ENCODE measurements at places on chromosomes 1 and 21.

- DNase-seq, result no peak
Observed at GRCh38 chr1:70436622-70437251, 25.7 kb downstream of the CTH start.

- no peak for DNase-seq
Observed at GRCh38 chr1:195158091-195158490, 1450.1 kb downstream of the KCNT2 start.

DNA sequence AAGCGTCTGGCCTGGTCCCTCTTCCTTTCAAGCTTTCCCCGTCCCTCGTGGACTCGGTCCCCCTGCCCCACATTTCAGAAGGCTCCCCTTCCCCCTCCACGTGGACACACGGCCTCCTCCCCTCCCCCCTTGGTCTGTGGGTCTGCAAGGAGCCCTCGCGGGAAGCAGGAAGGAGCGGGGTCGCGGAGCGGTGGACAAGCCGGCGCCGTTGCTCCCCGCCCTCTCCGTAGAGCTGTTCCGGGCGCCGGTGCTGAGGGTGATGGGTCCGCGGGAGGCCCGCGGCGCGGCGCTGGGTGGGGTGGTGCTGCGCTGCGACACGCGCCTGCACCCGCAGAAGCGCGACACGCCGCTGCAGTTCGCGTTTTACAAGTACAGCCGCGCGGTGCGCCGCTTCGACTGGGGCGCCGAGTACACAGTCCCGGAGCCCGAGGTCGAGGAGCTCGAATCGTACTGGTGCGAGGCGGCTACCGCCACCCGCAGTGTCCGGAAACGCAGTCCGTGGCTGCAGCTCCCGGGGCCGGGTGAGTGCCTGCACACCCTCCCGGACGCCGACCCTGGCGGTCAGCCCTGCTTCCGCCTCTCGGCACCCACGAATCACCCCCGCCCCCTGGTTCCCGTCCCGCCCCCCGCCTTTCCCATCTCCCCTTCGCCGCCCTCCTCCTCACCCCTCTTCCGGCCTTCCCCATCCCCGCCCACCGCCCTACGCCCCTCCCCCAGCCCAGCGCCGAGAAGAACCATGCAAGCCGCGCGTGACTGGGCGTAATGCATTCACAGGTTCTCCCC is 5.3 kb downstream of the FCRLB start:
- DNase-seq, result peak; percentile 79

DNA sequence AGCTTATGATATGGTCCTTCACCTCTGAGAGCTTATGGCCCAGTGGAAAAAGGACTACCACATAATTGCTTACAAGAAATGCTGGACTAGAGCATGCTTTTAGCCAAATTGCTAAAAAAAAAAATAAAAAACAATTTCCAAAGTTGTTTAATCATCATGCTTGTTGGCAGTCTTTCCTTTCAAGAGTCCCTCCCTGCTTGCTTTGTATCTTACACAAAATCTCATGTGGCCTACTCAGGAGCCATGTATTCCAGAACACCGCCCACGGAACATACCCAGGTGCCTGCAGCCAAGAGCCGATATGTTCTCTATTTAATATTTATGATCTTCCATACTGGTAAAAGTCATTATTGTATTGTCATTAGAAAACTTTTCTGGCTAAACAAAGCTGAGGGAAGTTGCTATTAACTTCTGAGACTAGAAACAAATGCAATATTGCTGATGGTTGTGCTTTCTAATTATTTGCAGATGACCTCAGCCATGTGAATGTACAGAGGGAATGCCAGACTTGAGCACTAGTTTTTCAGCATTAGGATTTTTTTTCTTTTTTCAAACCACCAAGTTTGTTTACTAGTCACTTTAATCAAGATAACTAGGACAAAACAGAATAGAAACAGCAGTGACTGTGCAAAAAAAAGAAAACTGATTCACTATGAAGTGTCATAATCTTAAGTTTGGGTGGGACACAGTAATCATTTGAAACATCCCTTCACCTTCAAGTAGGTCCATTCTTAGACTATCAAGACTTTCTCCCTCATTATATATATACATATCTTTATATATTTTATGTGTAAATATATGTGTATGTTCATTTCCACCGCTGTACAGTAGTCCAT is 129.3 kb upstream of the GORAB start:
- no peak for DNase-seq

- no peak for DNase-seq
Observed at GRCh38 chr1:48889082-48889481, 112.4 kb upstream of the BEND5 start.

DNA sequence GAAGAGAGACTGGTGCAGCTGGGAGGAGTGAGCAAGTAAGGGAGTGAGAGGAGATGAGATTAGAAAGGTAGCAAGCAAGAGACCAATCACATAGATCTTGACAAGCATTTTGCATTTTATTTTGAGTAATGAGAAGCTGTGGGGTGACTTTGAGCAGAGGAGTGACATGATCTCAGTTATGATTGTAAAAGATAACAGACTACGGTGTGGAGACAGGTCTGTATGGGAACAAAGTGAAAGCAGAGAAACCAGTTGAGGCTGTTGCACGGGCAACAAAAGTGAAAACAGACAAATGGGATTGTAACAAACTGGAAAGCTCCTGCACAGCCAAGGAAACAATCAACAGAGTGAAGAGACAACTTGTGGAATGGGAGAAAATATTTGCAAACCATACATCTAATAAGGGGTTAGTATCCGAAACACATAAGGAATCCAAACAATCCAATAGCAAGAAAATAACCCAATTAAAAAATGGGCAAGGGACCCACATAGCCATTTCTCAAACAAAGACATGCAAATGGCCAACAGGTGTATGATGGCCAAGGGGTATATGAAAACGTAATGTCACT is 68.4 kb downstream of the SNRPE start:
- DNase-seq, result no peak

DNA sequence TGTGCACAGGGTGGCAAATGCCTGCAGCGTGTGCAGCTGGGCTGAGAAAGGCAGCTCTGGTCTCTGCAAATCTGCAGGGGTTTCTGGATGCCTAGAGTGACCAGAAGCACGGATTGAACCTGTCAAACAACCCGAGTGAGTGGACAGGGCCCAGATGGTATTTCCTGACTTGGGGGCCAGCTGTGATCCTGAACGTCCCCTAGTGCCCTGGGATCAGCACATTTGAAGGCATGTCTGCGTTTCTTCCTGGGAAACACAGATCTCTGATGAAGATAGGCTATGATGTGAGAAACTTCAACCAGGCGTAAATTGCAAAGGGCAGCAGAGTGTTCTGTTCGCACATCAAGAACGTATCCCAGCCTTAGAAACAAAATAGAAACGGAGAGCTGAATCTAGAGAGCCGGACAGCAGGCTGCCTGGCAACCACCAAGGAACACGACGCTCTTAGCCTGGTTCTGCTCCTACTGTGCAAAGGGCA is 163.1 kb downstream of the KCNJ6 start:
- DNase-seq, result no peak

DNA sequence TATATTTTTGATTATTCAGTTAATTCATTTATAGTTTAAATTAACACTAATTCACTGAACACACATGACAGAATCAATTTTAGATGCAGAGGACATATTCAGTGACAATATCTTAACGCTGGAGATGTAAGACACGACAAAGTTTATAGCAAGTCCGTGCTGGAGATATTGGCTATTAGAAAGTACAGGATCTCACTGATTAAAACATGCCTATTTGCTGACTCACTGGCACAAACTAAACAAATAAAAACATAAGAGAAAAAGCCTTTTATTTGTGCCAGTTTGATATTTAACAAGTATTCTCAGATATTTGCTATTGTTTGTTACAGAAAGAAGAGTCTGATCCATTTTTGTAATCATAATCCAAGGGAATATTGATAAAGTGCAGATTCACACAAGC is 1122.9 kb upstream of the B3GALT2 start:
- DNase-seq, result no peak

- no peak for DNase-seq
Observed at GRCh38 chr1:161953256-161953920, 70.3 kb downstream of the OLFML2B start.

GRCh38 chr1:28521502-28522164 is 15.8 kb downstream of the RCC1 start:
- no peak for DNase-seq

DNA sequence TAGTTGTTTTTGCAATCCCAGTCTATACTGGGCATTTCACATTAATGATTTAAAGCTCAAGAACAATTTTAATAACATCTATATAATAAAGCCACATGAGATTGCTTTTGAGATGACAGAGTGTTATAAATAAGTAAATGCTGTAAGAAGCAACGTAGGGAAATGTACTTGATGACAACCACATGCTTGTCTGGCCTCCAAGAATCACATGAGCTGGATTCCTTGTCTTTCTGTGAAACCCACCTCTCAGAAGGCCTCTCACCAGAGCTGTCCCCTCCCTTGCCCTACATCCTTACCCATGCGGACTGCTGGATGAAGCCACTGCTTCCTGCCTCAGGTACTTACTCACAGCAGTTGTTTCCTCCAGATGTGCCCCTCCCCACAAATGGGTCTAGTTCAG is 145.1 kb upstream of the CTTNBP2NL start:
- no peak for DNase-seq

DNA sequence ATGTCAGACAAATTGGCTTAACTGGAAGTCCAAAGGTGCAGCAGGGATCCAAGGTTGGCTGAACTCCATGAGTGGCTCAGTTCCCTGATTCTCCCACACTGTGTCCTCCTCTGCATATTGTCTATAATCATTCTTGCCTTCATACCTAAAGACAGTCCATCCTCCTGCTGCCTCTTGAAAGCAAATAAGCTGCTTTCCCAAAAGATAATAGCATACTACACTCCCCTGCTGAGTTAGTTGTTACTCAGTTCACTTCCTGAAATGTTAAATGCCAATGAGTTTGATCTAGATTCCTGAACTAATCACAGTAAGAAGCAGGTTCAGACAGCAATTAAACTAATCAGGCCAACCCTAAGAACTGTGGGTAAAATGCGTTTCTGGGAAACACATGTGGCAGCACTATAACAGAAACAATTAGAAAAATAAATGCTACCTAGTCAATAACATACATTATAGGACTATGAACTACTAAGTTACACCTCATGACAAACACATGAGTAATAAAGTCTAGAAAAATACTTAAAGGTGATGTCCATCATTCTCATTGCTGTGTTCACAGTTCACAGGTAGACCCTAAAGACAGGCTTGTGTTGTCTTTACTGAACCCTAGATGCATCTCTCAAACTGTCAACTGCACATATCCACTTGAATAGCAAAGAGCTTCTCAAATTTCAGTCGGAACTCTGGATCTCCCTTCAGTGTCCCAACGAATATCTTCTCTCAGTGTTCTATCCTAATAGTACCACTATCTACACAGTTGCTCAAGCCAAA is 50.8 kb upstream of the BOLA1 start:
- no peak for DNase-seq

- no peak for DNase-seq
Observed at GRCh38 chr1:196355206-196355786, 252.9 kb downstream of the KCNT2 start.

- DNase-seq, result no peak
Observed at GRCh38 chr1:160131803-160132565, 16.4 kb downstream of the ATP1A2 start.

DNA sequence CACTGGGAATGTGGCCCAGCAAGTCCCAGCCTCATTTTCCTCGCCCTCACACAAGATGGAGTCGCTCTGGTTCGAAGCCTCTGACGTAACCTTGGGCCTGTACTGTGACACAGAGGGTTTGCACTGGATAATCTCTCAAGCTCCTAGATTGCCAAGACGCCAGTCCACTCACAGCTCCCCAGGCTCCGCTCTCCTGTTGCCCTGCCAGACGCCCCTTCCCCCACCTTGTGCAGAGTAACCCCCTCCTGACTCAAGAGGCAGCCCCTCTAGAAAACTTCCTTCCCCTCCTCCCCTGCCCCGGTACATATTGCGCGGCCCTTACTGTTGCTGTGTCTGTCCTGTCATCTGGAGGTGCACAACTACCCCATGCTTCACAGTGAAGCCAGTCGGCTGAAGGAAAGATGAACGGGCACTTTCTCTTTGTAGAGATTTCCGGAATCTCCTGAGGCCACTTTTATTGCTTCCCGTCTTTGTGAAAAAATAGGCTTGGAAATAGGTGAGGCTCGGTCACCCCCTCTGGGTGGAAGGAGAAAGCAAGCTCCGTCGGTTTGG is 981 bp upstream of the KIAA1614 start:
- no peak for DNase-seq

DNA sequence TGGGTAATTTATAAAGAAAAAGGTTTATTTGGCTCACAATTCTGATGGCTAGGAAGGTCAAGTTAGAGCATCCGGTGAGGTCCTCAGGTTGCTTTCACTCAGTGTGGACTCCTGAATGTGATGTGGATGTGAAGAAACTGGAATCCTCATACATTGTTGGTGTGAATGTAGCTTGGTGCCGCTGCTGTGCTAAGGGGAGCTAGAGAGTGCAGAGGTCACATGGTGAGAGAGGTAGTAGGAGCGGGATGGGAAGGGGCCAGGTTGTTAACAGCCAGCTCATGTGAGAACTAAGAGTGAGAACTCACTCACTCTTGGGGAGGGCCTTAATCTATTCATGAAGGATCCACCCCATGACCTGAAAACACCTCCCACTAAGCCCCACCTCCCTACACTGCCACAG is 21.8 kb downstream of the ITSN1 start:
- no peak for DNase-seq

DNA sequence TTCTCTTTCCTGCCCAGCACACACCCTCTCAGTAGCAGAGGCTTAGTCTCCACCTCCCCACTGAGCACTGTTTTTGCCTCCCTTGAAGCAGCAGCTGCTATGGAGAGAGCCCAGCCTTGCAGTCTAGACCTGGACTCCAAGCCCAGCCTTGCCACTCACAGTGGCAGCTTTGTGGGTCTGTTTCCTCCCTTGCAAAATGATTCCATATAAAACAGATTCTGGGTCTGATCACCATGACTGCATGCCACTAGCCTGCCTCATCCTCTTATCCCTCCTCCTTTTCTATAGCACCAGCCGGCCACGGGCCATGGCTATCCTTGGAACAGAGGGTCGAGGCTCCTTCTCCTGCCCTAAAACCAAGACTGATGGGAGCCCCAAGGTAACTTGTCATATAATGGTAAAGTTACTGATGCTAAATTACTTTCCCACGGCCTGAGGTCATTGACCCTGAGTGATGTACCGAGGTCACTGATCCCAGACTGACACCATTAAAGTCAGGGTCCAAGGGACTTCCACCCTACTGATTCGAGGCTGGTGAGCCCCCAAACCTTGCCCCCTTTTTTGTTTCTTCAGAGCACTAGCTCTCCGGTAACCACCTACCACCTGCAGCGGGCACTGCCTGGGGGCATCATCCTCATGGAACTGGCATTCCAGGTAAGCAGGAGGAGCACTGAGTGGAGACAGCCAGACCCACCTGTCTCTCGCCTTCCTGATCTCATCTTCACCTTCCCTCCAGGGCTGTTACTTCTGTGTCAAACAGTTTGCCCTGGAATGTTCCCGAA is 7.9 kb downstream of the HYI start:
- DNase-seq, result peak; percentile 2

DNA sequence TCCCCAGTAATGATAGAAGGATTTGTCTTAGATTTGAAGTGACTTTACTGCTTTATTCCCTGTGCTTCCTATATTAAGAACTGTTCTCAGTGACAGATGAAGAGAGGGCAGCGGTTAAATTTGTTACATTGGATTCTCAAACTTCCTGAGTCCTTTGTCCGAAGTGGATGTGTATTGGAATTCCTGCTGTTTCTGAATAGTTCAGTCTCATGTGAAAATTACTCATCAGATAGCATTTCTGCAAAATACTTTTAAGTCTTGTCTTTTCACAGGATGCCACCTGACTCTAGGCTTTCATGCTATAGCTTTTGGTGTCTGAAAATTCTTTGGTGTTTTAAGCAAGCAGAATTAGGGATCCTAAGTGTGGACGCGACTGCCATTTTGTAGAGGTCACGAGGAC is 83.6 kb downstream of the PRDM2 start:
- DNase-seq, result no peak
